NCI-H1417 (cell line): ENCODE measurements at places on chromosomes 6 and 20.

DNA sequence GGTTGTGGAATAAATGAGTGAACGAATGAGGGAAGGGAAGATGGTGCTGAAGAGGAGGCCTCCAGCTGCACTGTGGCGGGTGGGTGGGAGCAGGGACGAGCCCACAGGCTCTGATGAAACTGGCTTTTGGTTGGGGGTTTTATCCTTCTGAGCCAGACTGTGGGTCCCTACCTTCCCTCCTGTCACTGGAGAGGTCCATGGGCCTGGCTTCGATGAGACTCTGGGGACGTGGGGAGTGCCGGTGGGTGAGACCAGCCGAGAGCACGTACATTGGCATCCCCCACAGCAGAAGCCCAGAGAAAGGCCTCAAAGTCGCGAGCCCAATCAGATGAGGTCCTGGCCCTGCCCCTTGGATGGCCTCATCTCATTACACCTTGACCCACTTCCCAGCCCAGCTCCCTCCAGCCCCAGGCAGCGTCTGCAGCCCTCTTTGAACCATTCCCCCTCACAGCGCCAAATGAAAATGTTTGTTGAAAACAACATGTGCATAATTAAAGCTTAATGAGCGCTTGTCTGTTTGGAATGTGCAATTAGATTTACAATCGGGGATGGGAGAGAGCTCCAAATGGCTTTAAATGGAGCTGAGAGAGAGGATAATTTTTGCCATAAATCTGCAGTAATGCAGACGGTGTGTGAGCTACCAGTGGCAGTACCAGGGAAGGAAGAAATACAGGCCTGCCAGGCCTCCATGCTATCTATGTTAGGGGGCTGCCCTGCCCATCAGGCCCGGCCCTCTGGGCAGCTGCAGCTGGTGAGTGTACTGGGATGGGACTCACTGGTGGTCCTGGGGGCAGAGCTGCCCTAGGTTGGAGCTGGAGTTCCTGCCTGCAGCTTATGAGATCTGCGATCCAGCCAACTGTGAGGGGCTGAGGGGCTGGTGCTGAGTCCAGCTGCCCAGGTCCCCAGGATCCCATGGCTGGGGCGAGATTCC, 47.2 kb downstream of the TOX2 start:
- DNase-seq, result no peak

GRCh38 chr6:168585441-168585840, 144.5 kb downstream of the SMOC2 start:
- no peak for DNase-seq

DNA sequence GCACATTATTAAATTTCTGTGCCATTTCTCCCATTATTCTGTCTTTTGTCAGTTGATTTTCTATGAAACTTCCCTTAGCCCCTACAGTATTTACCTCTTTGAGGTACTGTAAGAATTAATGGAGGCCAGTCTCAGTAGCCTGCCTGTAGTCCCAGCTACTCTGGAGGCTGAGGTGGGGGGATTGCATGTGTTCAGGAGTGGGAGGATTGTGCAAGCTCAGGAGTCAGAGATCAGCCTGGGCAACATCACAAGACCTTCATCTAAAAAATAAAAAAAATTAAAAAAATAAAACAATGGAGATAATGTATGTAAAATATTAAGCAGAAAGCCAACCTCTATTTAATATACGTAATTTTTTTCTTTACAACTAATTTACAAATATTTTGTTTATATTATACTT, 77.8 kb downstream of the OR2B2 start:
- no peak for DNase-seq

GRCh38 chr20:25285856-25286798, 38.2 kb downstream of the PYGB start:
- DNase-seq, result no peak

DNA sequence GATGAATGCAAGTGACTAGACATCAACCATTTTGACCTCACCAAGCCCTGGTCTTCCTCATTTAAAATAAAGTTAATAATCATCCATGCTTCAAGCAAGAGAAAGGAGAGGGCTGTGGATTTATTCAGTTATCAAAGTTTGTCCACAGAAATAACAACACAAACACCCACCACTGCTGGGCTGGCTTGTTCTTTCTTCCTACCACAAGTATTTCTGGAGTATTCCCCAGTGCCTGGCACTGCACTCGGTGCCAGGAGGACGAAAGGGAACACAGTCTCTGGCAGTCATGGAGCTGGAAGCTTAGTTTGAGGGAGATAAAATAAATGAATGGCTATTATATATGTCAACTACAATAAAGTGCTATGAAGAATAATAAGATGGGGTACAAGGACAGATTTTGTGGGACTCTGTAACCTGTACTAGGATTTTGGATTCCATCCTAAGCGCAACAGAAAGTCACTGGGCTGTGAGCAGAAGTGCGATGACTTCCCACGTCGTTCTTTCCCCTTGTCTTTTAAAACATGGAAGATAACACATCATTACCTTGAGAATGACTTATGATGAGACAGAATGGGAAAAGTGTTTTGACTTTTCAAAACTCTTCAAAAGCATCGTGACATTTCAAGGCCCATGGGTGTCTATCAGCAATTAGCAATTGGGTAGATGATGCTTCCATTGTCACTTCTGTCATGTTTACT, 74.5 kb upstream of the TRAF3IP2 start:
- no peak for DNase-seq

GRCh38 chr6:44489910-44490604, 102.6 kb downstream of the CDC5L start:
- no peak for DNase-seq

GRCh38 chr6:38269461-38270172, 370.1 kb downstream of the BTBD9 start:
- no peak for DNase-seq

GRCh38 chr6:34986845-34987246, 97.8 kb downstream of the ANKS1A start:
- DNase-seq, result peak; percentile 37

- DNase-seq, result no peak
These were observed 26.9 kb upstream of the FANCE start for GRCh38 chr6:35425284-35425683.

- no peak for DNase-seq
These were observed 2.3 kb downstream of the SERPINB1 start for GRCh38 chr6:2839195-2839981.

GRCh38 chr6:127956260-127956888, 55.5 kb upstream of the THEMIS start:
- no peak for DNase-seq

- no peak for DNase-seq
These were observed 33.5 kb downstream of the DLL1 start for GRCh38 chr6:170257376-170257775.

DNA sequence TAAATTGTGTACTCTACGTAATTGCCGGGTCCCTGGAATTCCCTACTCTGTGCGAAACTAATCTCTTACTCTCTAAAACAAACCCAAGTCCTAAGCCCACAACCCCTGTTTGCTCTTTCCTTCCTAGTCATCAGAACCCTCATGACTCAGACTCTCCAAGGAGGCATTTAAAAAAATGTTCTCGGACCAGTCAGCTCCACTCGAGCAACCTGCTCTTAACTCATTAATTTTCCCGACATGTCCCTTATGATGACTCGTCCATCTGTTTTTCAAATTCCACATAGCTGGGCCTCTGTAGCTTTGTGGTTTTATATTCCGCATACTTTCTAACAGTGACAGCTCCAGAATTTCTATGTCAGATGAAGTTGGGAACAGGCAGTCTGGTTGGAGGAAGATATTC, 2.6 kb upstream of the MUC22 start:
- no peak for DNase-seq

- no peak for DNase-seq
These were observed 4.8 kb downstream of the PGK2 start for GRCh38 chr6:49782293-49782692.

DNA sequence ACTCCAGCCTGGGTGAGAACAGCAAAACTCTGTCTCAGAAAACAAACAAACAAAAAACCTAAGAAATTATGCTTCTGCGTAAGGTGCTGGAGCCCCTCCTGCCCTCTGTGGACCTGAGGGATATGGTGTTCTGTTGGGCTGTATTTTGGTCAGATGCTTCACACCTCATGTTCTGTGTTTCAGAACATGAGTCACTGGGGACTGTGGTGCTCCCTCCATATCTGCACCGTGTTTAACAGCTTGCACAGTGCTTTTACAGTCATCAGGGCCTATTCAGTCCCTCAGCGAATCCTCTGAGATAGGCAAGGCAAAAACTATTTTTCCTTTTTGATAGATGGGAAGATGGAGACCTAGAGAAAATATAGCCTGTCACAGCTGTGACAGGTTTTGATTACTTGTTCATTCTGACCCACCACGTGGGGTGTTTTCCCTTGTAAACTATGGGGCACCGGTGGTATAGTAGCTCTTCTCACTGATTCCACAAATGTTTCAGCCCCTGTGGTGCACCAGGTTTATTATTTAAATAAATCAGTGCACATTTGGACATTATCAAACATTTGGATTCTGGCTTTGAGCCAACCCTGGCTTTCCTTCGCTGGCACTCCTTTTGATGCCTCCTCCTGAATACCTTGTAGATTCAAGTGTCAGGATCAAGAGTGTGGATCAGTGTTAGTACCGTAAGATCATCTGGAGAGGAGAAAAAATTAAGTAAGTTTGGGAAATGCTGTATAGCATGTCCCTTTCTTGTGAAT, 9.6 kb downstream of the TTPAL start:
- no peak for DNase-seq

DNA sequence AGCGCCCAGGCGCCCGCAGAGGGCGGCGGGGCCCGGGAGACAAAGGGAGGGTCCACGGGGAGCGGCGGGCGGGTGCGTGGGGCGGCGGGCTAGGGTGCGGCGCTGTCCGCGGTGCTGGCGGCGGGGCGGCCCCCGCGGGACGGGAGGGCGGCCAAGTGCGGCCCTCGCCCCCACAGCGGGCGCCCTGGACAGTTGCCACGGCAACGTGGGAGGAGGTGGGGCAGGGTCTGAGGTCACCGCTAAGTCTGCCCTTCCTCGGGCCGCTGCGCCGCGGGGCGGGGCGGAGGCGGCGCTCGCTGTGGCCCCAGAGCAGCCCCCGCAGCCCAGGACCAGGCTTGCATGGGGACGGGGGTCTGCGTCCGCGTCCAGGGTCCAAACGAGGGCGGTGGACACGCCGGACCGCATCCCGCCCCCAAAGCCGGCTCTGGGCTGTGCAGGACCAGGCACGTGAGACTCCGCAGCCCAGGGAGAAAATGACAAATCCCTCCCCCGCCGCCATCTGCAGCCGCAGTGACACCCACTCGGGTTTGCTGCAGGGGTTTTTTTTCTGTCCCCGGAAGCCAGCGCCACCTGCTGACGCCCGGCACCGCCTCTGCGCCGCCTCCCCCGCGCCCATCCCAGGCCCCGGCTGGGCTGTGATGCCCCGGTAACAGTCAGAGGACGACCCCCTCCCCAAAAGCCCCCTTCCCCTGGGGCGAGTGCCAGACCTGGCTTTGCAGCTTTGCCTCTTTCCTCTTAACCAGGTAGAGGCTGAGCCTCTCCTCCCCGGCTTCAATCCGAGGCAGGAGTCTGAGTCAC, 36.8 kb downstream of the YTHDF1 start:
- peak; percentile 66 for DNase-seq

- no peak for DNase-seq
These were observed 570 bp downstream of the TULP4 start for GRCh38 chr6:158312672-158313397.

GRCh38 chr6:170545405-170545804, 7.7 kb downstream of the PSMB1 start:
- peak; percentile 32 for DNase-seq

GRCh38 chr6:117233145-117233544, 32.2 kb upstream of the VGLL2 start:
- DNase-seq, result no peak

DNA sequence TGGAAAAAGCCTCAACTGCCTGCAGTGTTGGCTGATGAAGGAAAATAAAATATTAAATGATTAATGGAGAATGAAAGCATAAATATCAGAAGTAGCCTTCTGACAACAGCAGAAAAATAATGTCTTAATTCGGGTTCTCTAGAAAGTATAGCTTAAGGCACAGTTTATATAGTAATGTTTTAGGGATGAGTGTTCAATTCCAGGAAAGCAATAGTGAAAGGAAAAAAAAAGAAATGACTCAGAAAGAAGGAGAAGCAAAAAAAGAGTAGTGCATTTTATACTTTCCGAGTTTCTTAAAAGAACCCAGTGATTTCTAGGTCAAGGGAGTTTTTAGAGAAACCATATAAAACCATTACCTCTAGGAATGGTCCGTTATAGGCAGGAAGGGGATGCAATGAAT, 137.3 kb downstream of the HTR1B start:
- DNase-seq, result no peak

GRCh38 chr6:34383161-34383631, 9.3 kb downstream of the NUDT3 start:
- DNase-seq, result no peak

- DNase-seq, result no peak
These were observed 351.7 kb downstream of the CDH4 start for GRCh38 chr20:61603715-61604114.

- DNase-seq, result no peak
These were observed 450.8 kb upstream of the SOX4 start for GRCh38 chr6:21142741-21143140.

GRCh38 chr6:34189806-34190503, 44.1 kb upstream of the GRM4 start:
- DNase-seq, result no peak

GRCh38 chr6:113380591-113380990, 476.6 kb upstream of the MARCKS start:
- DNase-seq, result no peak

GRCh38 chr6:7051780-7052442, 55.9 kb upstream of the RREB1 start:
- peak; percentile 72 for DNase-seq

DNA sequence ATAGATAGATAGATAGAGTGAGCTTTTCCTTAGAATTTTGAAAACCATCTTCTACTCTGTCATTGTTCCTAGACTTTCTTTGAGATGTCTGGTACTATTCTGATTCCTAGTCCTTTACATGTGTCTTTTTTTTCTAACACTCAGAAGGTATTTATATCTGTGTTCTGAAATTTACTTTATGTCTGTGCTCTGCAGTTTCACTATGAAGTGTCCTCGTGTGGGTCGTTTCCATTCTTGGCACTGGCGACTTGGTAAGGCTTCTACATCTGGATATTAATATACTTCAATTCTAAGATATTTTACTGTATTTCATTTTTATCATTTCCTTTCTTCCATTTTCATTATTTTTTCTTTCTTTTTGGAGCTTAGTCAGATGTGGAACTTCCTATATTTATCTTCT, 87.0 kb downstream of the FHL5 start:
- no peak for DNase-seq
